ENCODE measurements at places on chromosomes 4 and X.

DNA sequence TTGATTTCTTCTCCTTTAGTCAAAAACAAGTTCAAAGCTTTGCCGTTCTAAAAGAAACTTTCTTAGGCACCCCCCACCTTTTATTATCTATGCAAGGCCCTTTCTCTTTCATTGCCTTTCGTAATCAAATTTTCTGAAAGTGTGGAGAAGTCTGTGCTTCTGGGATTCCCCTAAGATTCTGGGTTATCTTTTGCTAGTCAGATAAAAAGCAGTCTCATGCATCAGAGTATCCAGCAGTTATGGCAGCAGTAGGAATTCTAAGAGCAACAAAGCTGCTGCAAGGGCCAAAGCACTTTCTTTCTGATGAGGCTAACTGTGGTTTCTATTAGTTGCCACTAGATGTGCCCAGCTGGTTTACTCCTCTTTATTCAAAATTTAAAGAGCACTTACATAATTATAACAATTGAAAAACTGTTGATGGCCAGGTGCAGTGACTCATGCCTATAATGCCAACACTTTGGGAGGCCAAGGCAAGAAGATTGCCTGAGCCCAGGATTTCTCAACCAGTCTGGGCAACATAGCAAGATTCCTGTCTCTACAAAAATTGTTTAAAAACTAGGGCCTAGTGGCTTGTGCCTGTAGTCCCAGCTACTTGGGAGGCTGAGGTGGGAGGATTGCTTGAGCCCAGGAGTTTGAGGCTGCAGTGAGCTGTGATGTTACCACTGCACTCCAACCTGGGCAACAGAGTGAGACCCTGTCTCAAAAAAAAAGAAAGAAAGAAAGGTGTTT is 296.2 kb downstream of the PAPSS1 start:
- no peak for DNase-seq

DNA sequence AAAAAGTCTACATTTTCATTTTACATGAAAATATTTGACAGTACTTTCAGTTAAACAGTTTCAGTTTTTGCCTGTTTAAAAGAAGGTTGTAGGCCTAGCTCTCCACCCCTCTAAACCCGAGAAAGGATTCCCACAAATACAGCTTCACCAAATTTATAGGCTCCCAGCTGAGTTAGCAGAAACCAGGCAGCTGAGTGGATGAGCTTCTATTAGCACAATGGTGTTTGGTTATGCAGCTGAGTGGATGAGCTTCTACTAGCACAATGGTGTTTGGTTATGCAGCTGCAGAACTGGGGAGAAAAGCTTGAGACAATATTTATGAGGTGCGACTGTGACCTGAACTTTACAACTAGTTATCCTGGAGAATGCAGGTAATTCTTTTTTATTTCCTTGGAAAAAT is 36.6 kb upstream of the PAQR3 start:
- DNase-seq: no peak

DNA sequence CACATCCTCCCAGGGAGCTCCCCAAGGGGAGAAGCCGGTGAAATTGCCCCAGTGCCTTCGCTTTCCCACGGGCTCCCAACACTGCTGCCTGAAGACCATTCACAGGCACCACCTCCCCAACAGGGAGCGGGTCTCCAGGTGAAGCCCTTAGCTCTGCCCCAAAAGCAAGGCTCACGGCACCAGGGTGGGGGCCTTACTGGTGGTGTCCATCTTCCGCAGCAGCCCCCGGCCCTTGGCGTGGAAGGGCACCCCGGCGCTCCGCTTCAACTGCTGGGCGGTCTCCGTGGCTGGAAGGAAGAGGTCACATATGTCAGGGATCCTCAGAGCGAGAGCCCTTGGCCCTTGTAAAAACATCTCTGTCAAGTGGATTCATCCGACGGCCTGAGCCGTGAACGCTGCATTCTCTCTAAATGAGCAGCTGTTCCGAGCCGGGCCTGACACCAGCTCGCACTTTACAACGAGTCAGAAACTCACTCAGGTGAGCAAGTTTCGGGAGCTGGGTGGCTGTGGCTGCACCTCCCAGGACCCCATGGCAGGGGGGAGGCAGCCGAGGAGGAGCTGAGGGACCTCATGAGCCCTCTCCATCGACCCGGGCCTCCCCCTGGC is 20.9 kb downstream of the NELFA start:
- no peak for DNase-seq

DNA sequence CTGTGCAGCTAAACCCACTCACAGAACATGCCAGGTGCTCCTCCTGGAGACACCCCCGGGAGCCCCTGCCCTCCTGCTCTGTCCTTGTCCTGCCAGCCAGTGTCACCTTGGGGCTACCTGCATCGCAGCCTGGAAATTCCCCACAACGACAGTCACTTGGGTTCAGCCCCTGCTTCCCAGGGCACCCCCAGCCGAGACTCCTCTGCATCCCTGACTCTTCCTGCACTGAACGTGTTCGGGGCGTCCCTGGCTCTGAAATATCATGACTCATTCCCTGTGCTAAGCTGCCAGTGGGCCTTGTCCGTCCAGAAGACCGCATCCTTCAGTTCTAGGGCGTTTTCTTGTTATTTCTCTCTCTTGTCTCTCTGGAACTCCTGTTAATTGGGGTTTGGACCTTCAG is 5.8 kb downstream of the CFAP99 start:
- DNase-seq: no peak

DNA sequence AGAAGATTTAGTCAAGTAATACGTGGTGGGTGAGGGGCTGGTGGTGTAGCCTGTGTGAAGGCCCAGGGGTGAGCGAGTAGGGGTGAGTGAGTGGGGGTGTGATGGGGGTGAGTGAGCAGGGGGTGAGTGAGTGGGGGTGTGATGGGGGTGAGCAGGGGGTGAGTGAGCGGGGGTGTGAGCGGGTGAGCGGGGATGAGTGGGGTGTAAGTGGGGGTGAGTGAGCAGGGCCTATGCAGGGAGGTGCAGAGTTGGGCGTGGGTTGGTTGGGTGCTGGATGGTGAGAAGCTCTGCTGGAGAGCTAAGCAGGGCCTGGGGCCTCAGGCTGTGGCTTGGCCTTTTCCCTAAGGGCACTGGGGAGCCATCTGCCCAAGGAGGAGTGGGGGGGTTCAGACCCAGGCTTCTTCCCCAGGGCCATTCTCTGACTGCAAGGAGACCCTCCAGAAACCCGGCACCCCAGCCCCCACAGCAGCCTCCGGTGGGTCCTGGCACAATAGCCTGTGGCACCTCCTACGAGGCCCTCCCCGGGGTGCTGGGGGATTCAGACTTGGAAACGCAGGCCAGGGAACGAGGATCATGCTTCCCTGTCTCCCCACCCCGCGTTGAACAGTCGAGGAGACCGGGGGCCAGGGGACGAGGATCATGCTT is 30.4 kb downstream of the SH3TC1 start:
- no peak for DNase-seq

GRCh38 chr4:7366954-7367353 is 67.8 kb downstream of the PSAPL1 start:
- DNase-seq: no peak

DNA sequence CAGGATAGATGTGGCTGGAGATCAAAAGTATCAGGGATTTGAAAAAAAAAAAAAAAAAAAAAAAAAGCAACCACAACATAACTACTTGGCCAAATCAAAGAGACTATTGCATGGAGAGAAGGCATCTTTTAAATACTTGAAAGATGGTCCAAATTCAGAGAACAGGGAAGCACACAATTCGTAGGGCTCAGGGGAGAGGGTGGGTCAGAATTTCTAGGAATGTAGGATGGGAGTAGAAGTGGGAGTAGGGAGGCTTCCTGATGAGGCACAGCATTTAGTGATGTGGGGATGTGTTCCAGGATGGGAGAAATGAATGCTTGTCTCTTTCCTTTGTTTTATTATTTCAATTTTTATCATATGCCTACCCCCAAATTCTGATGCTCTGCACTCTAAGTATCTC is 36.3 kb downstream of the RTL3 start:
- DNase-seq: no peak

- DNase-seq: no peak
Observed at GRCh38 chr4:1277667-1278665, 11.7 kb upstream of the MAEA start.

- no peak for DNase-seq
Observed at GRCh38 chrX:68945603-68946228, 116.9 kb downstream of the EFNB1 start.

DNA sequence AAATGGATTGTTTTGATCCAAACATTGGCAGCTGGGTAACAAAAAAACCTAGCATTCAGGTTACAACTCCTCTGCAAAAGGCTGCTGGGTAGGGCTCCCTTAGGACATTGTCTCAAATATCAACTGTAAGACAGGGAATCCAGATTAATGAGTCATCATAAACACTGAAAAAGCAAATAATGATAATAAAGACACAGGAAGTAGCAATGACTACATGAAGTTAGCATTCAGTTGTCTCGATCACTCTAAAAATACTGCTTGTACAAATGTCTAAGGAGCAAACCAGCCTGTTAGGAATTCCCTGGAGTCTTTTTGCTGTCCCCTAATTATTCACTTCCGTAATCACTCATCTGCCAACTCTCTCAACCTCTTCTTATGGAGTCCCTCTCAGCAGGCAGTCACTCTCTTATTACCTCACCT is 259.2 kb downstream of the GPC3 start:
- peak; percentile 51 for DNase-seq

DNA sequence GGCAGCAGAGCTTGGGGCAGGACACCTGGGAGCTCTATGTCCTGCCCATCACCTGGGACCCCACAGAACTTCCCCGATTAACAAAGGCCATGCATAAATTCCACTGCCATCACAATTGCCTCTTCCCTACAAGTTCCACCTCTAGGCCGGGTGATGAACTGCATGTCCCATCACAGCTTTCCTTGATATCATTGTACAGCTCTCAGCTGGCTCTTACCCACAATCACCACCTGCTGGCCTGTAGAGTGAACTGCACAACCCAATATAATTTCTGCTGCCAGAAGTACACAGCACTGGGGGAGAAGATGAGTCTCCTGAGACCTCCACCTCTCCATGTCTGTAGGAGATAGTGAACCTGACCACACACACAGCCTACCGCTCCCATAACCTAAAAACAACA is 285.0 kb upstream of the AADAT start:
- DNase-seq: no peak

GRCh38 chr4:113467581-113467980 is 294.0 kb downstream of the CAMK2D start:
- DNase-seq: peak; percentile 72

- DNase-seq: no peak
Observed at GRCh38 chrX:19658030-19658429, 142.7 kb upstream of the MAP3K15 start.

- DNase-seq: peak; percentile 7
Observed at GRCh38 chrX:40434947-40435346, 145.8 kb upstream of the ATP6AP2 start.

- DNase-seq: no peak
Observed at GRCh38 chrX:18945483-18945882, 38.4 kb downstream of the PHKA2 start.

- DNase-seq: peak; percentile 56
Observed at GRCh38 chr4:105060628-105061027, 86.0 kb upstream of the TET2 start.

DNA sequence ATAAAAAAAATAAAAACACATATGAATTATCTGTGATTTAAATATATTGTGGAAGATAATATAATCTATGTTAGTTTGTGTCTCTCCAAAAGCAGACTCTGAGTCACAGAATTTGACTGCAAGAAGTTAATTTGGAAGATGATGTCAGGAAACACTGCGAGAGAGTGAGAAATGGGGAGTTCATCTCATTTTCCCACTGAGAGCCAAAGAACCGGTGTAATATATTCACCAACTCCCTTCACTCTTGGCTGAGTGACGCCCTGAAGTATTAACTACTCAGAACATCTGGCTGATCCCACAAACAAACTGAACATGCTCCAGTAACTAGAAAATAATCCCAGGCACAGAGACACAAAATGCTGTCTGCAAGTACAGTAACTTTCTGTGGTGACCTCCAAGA is 345.8 kb upstream of the SPANXN1 start:
- no peak for DNase-seq

GRCh38 chrX:23228950-23229448 is 105.7 kb upstream of the PTCHD1 start:
- no peak for DNase-seq

DNA sequence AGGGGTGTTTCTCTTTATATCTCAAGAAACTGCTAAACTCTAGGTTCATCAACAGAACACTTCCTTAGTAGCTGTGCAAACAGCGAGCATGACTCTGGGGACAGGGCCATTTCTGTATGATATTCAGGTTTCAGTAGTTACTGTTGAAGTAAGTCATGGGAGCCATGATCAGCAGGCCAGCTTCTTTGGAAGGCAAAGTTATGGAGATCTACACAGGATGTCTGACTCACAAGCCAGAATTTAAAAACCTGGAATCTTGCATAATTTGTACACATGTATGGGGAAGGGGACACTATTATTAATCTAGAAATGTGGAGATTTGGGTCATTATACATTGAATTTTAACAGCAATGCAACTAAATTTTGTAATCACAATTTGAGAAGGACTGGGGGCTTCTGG is 187.8 kb upstream of the NR3C2 start:
- DNase-seq: no peak

DNA sequence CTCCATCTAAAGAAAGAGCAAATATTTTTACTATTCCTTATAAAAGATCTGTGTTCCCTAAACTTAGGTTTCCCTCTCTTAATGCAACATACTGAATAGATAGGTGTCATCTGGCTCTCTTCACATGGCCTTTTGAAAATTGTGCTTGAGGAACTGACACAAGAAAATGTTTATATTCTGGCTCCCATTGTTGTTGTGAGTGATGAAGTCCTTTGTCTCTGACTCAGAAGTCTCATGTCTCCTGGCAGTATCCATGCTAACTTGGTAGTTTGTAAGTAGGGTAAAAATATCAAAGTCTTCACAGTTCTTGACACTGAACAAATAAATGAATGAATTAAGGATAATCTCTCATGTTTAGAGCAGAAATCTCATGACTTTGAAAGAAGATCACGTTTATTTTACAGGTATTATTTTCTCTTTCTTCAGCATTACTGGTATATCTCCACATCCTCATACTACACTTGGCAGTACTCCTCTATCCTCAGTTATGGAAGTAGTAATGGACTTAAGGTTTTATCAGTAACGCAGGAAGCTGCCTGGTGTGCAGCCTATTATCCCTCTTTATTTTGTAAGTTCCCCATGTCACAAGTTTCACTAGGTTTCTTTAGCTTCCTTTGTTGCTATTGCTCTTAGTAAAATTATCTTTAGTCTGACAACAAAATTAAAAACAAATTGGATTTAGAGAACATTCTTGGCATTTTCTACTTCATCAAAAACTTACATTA is 14.2 kb upstream of the PABPC4L start:
- DNase-seq: no peak

- DNase-seq: no peak
Observed at GRCh38 chr4:147247579-147247978, 233.3 kb upstream of the EDNRA start.

DNA sequence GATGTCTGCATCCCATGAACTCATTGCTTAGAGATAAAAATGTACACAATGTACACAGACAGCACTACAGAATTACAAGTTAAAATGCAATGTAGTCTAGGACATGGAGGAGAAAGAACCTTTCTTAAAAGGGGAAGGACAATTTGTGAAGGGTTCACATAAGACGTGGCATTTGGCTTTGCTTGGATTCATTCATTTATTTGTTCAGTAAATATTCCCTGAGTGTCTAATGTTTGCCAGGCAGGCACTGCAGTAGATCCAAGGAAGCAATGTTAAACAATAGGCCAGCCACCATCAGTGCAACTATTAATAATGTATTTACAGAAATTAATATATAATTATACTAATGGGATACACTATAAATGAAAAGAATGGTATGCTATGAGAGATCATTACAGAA is 94.4 kb downstream of the GRIA2 start:
- no peak for DNase-seq

Data from skeletal muscle cell (primary cell).